ENCODE measurements at places on chromosomes 16 and 17.

GRCh38 chr17:75872434-75873351 is 5.7 kb downstream of the TRIM47 start:
- peak; percentile 88 for DNase-seq

DNA sequence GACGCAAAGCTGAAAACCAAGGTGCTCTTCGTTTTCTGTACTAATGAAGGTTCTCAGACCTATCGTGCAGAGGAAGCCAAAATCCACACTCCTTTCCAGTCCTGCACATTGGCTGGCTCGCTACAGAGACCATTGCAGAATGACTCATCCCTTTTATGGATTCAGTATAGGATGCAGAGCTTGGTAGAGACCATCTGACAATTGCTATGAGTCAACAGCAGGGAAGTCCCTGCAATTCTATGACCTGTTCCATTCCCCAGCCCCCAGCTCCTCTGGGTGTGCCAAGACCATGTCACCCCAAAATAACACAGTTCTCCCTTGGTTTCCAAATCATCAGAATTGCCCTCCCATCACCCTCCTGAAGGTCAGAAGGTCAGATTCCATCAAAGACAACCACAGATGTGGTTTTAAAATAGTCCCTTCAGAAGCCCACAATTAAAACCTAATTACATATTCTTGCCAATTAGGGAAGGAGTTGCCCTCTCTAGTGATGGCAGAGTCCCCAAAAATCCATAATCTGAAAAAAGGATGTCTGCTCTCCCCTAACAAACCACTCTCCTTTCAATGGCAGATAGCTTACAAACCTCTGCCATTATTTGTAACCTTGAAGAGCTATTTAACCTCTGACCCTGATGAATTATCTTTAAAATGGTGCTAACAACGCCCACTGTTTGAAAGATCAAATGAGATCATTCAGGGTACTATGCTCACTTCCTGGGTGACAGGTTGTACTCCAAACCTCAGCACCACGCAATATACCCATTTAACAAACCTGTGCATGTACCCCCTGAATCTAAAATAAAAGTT is 108.2 kb upstream of the RBBP6 start:
- no peak for DNase-seq

GRCh38 chr17:11304568-11304967 is 63.6 kb downstream of the SHISA6 start:
- DNase-seq: no peak

DNA sequence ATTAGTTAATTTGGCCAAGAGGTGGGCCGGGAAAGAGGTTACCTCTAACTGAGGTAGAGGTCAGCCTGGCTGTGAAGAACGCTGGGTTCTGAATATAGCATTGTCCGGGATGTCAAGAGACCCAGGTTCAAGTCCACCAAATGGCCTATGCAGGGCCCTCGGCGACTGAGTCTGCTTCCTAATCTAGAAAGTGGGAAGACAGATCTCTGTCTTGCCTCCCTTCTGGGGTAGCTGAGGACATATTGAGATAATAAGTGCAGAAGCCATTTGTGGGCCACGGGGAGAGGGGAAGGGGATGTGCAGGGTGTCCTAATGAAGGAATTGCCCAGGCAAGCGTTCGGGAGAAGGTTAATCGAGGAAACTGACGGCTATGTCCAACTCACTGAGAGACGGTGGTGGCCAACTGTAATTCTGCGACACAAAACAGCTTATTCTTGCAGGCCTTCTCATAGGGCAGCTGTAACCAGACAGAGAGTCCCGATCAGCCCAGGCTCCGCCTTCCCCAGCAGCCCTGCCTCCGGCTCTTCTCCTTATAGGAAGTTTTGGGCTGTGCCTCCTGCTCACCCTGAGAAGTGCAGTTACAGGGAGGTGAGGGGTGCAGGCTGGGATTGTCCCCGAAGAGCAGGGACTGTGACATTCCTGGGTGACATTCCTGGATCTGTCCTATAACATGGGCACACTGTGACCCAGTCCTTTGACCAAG is 15.9 kb downstream of the HASPIN start:
- DNase-seq: no peak

DNA sequence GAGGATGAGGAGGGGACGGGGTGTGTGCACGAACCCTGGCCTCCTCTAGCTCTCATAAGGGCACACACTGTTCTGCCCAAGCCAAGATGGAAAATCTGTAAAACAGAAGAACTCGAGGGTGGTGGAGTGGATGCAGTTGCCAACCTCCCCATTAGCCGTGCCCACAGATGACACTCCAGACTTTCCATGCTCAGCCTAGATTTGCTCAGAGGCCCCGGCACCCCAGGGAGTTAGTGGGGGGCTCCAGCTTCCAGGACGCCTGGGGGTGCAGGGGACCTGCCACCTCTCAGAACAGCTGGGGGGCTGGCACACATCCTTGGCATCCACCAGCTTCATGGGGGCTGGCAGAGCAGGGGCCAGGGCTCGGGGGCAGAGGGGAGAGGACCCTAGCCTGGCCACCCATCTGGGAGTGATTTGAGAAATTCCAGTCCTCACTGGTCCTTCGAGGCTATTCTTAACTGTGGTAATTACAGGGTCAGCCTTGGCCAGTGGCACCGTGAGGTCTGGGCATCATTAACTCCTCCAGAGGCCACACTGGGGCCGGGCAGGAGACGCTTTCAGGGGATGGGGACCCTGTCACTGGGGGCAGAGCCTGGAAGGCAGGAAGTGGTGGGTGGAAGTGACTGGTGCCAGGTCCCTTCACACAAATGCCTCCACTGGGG is 14.3 kb downstream of the VASN start:
- DNase-seq: peak; percentile 54

GRCh38 chr16:77946823-77947222 is 75.5 kb upstream of the CLEC3A start:
- no peak for DNase-seq

GRCh38 chr16:15502041-15502725 is 67.8 kb downstream of the BMERB1 start:
- DNase-seq: peak; percentile 91

GRCh38 chr17:31475378-31476162 is 84.1 kb downstream of the RAB11FIP4 start:
- no peak for DNase-seq

- no peak for DNase-seq
Measured at GRCh38 chr17:46036491-46036890, 37.4 kb downstream of the STH start.

DNA sequence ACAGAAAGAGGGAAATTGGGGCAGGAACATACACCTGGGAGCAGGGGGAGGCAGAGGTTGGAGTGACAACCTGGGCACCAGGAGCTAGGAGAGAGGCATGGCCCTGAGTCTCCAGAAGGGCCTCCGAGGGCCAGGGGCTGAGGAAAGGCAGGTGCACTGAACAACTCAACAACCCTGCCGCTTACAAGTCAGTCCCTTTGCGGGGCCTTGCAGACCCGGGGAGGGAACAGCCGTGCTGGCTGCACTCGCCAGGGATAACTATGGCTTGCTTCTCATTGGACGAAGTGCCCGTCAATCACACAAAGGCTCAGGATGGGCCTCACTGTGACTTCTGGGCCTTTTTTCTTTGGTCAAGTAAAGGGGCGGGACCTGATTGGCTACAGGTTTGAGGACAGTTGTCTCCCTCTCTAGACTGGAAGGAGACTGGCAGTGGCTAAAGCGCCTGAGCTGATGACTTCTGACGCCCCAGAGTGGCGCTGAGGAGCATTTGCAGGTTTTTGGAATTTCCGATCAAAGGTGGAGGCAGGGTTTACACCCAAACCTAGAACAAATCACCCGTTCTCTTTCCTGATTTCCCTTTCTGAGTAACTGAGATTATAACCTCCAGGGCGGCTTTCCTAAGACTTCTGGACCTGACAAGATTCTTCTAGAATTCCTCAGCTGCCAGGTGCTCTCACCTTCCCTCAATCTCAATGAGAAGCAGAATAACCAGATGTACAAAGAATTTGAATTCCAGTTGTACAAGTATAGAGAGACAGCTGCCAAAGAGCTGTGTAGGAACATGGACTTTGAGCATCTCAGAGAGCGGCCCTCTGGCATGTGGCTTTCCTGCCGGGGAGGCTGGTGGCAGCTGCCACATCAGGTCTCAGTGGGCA is 27.6 kb upstream of the ST6GALNAC2 start:
- DNase-seq: no peak

GRCh38 chr16:66847533-66848067 is 3.4 kb downstream of the CA7 start:
- no peak for DNase-seq

- DNase-seq: no peak
Measured at GRCh38 chr17:40354221-40355122, 10.1 kb downstream of the GJD3 start.

DNA sequence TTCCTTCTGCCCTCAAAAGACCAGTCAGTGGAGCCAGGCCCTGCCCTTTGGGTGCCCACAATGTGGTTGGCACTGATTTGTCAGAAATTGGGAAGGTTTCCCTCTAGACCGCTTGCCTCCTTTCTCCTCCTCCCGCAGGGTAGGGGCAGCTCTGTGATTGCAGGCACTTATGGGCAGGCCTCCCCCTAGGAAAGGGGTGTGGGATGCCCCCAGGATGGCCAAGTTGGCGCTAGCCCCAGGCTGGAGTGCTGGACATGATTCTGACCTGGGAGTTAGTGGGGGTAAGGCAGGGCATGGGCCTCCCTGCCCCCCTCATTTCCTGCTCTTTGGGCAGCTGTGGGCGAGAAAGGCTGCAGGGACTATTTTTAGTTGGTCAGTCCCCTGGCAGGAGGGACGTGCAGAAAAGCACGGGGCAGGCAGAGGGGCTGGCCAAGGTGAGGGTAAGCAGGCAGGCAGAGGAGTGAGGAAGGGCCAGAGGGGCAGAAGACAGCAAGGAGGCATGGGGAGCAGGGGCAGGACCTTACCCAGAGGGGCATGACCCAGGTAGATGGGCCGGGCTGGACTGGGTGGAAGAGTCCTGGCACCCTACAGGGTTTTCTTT is 3.3 kb downstream of the RARA start:
- DNase-seq: no peak

GRCh38 chr17:2198927-2199326 is 104.7 kb downstream of the SMG6 start:
- peak; percentile 40 for DNase-seq

- DNase-seq: no peak
Measured at GRCh38 chr16:79740252-79740651, 139.7 kb upstream of the MAF start.

DNA sequence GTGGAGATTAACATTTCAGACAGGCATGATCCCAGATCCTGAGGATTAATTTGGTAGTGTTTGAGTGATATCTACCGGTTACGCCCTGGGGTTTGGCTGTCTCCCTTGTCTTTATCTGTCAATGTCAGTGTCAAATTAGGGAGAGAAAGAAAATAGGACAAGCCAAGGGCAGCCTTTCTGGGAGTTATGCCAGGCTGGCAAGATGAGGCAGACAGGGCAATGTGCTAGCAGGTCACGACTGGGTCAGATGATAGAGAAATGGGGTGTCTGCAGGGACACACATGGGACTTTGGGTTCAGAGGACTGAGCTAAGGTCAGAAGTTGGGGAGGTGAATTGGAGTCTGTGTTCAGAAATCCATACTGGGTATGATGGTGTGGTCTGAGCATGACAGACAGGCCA is 27.4 kb upstream of the LYRM9 start:
- DNase-seq: no peak

DNA sequence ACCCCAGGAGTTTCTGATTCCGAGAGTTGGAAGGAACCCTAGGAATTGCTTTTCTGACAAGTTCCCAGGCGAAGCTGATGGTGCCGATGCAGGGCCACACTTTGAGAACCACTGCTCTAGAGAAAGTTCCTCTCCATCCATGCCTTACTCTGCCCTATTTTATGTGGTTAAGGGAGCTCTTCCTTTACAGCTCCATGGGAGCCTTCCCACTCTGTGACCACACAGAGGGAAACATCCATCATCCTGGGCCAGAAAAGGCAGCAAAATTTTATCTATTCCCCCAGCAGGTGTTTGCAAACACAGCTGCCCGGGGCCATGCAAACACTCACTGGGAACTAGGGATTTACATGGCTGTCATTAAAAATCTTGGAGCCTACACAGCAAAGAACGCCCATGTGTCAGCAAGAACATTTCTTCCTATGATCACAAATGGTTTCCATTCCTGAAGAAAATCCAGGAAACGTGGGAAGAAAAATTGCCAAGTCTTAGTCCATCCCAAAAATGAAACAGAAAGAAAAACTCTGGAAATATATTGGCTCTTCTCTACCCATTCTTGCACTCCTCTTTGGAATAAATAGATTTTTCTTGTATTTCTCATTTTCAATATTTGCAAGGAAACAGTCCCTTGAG is 252.7 kb downstream of the PMP22 start:
- DNase-seq: no peak

- DNase-seq: peak; percentile 96
Measured at GRCh38 chr17:2244545-2245525, 58.8 kb downstream of the SMG6 start.

DNA sequence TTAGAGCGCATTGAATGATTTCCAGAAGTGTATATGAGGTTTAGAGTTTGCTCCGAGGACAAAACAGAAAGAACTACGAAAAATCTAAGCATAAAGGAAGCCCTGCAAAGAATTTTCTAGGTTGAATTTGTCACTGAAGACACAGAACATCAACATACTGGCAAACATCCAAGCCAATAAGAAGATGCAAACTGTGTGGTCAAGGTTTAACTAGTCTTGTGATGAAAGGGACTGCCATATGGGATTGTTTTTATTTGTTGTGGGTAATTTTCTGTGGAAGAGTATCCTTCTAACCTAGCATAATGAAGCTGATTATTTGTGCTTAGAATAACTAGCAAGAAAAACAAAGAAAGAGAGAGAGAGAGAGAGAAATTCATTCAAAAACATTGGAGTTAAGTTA is 492.0 kb upstream of the ERCC4 start:
- DNase-seq: no peak

GRCh38 chr17:72578817-72579470 is 458.1 kb downstream of the SOX9 start:
- DNase-seq: no peak

DNA sequence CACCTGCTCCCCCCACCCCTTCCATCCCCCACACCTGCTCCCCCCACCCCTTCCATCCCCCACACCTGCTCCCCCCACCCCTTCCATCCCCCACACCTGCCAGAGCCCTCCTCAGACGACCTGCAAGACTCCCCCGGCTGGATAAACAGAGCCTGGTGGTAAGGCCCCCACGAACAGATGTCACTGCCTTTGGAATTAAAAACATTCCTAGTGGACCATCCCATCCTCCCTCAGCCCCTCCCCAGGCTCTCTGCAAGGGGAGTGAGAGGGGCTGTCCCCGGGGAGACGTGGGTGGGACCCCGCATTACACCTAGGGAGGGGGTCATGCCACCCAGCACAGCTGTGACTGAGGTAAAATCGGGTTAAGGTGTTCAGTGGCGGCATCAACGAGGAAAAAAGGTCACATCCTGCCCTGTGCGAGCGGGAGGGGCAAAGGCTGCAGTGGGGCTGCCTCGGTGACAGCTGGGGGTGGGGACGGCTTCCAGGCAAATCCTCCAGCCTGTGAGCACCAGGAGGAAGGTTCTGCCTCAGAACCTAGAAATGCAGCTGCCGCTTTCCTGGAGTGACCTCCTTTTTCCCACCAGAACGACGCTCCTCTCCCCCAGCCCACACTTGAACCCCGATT is 38.7 kb downstream of the TIMM22 start:
- DNase-seq: no peak

GRCh38 chr16:86321491-86321890 is 188.8 kb upstream of the FOXF1 start:
- no peak for DNase-seq

Measured in adipocyte (in vitro differentiated cells).